ENCODE measurements at places on chromosomes 1 and 21.

DNA sequence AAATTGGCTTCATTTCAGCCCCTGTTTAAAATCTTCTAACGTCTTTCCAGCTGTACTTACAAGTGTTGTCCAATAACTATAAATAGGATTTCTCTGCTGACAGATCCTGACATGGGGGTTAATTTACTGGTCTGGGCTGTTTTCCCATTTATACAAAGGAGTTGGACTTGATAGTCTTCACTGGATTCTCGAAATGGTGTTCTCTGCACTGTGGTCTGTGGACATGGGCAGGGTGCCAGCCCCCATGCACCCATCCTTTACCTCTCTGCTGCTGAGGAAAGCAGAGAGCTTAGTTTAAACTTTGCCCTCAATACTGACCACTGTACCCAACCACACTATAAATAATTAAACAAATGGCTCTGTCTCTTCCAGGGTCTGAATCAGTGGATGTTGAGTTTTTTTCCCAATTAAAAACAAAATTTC is 5.2 kb downstream of the DIO1 start:
- no peak for DNase-seq

- no peak for DNase-seq
Measured at GRCh38 chr1:115546846-115547245, 94.9 kb upstream of the VANGL1 start.

DNA sequence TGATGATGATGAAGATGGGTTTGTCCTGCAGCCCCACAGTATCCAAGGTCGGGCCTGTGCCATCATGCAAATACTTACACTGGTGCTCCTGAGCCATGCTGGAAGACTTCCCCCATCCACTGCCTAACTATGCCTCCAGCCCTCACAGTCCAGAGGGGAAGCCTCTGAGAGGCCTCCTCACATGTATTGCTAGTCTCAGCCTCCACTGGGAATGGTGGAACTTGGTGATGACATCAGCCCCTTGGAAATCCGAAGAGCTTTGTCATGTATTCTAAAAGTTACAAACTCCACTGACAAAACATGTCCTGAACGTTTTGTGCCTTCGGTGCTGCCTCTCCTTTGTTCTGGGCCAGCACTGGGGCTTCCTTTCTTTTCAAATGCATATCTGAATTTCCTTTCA is 61.1 kb upstream of the DMRTB1 start:
- no peak for DNase-seq

GRCh38 chr1:36273024-36273423 is 33.1 kb upstream of the SH3D21 start:
- no peak for DNase-seq

GRCh38 chr21:16020878-16021277 is 291.1 kb downstream of the USP25 start:
- DNase-seq = no peak

Measured in stimulated activated CD8-positive, alpha-beta memory T cell treated with anti-CD3 and anti-CD28 coated beads, Interleukin-4, amount 100 ng/mL, for 1 hour (primary cell).